ENCODE measurements at places on chromosomes 3 and 15.

DNA sequence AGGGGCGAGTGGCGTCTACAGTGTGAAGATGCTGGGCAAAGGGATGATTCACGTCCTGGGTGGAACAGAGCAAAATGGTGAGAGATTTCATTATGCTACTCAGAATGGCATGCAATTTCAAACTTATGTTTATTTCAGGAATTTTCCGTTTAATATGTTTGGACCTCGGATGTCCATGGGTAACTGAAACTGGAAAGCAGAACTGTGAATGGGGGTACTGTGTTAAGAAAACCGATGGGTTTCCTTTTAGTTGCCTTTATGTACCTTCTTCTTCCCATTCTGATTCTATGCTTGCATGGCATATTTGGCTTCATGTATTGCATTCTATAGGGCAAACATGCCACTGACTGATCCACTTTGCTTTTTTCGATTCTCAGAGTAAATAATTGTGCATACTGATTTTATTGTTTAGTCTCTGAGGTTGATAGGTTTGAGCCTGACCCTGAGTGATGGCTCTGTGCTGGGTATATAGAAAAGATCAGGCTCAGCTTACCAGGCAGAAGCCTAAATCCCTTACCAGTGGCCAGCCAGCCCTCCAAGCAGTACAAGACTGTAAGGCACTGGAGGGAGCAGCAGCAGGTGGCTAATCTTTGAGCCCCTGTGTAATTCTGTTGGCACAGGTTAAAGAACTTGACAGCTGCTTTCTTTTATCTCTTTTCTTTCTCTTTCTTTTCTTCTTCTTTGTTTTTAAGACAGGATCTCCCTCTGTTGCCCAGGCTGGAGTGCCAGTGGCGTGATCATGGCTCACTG lies 4.5 kb downstream of the QTRT2 start:
- DNase-seq, result no peak

DNA sequence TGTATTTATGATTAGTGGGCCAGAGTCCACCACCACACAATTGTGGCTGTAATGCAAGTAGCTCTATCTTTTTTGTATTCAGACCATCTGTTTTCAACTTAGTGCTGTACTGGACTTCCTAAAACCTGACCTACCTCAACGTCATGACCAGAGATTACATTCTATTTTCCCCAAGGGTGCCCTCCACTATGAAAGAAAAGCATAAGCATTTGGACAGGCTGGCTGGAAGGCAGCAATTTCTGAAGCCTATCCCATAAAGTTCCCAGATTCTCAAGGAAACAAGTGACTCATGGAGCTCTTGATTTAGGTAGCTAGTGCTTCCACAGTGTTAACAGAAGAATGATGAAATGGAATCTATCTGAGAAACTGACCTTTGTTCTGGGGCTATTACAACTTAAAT lies 75.8 kb downstream of the COL8A1 start:
- DNase-seq, result no peak

GRCh38 chr15:91465086-91465485 lies 365.0 kb downstream of the SV2B start:
- DNase-seq, result no peak

DNA sequence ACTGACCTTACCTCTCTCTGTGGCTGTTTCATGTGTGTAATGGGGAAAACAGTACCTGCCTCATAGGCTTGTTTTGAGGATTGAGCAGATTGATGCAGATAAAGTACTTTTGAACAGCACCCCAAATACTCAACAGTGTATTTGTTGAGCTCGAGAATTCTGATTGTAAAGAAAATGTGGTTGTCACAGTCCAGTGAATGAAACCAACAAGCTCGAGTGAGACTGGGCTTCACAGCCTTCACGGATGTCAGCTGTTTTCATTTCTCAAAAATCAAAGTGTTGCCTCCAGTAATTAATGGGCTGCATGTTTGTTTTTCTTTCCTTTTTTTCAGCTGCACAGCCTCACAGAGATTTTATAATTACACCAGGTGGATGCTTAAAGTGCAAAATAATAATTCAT lies 43.7 kb downstream of the PARP15 start:
- no peak for DNase-seq

- no peak for DNase-seq
These were observed 102.0 kb upstream of the TSC22D2 start for GRCh38 chr3:150306083-150306482.

GRCh38 chr3:123295901-123296250 lies 94.1 kb downstream of the SEC22A start:
- DNase-seq, result no peak

GRCh38 chr15:67927501-67928168 lies 87.8 kb upstream of the RNU6-1 start:
- no peak for DNase-seq

GRCh38 chr15:100106732-100107131 lies 235.0 kb downstream of the ADAMTS17 start:
- no peak for DNase-seq

Measured in NT2/D1 (cell line).